GM04503 (cell line): ENCODE measurements at places on chromosomes 4 and X.
A peak's percentile ranks its signal among the peaks of the same experiment; 100 is the strongest.

DNA sequence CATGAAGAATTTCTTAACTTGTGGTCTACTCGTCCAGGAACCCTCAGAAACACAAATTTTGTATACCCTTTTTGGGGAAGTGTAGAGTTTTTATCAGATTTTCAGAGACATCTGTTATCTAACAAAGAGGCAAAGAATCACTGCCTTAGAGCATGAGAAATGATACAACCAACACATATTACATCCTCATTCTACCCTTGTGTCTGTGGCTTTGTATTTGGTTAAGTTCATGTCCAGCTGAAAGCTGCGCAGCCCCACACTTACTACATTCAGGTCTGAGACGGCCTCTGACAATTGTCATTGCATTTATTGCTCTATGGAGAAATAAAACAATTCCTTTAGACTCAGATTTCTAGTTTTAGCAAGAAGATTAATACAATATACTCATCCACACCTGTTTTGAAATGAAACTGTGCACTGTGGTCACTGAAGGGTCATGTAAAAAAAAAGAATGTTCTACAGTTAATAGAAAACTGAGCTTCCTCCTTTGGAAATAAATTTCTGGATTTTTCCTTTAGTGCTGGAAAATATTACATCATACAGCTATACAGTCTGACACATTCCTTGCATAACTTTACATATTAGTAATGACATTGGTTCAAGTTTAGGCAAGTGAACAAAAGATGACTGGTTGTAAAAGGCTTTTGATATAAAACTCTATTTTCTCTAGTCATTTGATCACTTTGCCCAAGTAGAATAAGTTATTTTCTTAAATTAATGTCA is 39.8 kb downstream of the GLRB start:
- peak; percentile 55 for DNase-seq

- DNase-seq: no peak
These were observed 33.2 kb downstream of the WFS1 start for GRCh38 chr4:6302869-6303268.

DNA sequence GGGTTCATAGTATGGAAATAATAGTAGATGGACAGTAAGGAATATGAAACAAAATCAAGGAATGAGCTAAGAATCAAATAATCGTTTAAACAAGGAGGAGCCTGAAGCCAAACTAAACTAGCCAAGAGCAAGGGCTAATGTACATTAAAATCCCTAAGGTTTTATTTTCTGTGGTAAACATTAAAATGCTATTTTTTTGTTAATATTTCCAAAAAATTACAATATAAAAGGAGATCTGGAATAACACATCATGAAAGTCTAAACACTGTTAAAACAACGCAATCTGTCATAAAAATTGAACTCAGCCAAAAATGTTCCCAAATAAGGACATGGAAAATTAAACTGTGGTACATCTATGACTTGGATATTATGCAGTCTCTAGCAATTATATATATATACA is 188.2 kb downstream of the RNF150 start:
- no peak for DNase-seq

GRCh38 chrX:10923466-10923865 is 187.7 kb upstream of the HCCS start:
- no peak for DNase-seq

DNA sequence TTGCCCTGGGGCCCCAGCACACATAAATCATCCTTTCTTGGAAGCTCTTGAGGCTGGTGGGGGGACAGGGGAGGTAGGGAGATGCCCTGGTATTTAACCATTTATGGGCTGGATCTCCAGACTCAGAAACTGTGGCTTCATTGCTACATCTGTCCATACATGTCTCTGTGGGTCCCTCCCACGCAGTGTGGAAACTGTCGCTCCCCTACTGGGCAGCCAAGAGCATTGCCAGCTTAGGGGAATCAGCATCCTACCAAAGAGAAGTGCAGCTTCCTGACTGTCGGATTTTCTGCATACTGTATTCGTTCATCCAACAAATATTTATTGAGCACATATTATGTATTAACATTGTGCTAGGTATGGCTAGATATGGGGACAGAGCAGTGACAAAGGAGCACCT is 3.7 kb downstream of the GRIPAP1 start:
- no peak for DNase-seq

GRCh38 chr4:183409934-183410333 is 34.5 kb upstream of the CDKN2AIP start:
- no peak for DNase-seq

DNA sequence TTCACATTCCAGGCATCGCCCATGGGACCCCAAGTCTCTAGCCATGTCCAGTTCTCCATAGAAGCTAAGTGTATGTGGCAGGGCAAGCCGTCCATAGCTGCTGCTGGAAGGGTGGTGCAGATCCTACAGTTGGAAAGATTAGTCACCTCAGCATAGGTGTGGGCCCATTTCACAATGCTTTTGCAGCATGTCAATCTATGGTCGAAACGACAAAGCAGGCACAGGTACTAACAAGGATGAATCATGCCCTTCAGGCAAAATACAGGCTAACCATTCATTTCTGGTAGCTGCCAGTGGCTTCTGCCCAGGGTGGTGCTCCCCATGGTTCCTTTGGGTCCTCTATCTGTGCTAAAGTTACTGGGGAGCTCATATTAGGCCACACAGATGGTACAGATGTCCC is 225.2 kb downstream of the ADGRL3 start:
- DNase-seq: no peak

DNA sequence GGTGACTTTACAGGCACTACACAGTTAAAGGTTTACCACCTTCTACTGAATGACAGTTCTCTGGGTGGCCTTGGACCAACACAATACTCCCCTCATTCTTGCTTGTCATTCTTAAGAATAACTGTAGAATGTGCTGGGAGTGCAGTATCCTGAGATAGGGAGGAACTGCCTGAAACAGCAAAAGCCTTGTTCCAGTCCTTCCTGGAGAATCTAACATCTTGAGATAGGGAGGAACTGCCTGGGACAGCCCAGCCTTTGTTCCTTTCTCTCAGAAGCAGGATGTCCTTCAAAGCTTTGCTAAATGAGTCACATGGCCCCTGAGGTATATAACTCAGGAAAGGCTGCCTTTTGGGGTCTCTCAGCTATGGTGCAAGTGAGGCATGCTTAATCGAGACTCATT is 145.7 kb upstream of the MBNL3 start:
- no peak for DNase-seq

GRCh38 chr4:173185847-173186510 is 17.4 kb downstream of the GALNT7 start:
- DNase-seq: no peak

GRCh38 chrX:41384051-41384705 is 50.2 kb downstream of the DDX3X start:
- DNase-seq: peak; percentile 14

- DNase-seq: no peak
These were observed 53.0 kb downstream of the C4orf50 start for GRCh38 chr4:5965225-5965624.

DNA sequence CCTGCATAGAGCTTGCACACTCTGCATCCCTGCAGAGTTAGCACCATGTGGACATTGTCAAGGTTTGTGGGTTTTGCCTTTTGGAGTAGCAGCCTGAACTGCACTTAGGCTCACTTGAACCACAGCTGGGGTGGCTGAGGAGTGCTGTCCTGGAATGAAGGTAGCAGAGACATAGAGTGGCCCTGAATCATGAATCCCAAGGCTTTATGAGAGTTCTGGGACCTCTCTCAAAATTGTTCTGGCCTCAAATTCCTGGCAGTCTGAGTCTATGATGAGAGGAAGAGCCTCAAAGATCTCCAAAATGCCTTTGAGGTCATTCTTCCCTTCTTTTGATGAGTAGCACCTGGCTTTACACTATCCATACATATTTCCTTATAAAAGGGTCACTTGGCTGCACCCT is 37.1 kb upstream of the ADH1C start:
- no peak for DNase-seq

- no peak for DNase-seq
These were observed 86.7 kb downstream of the KIT start for GRCh38 chr4:54744487-54744886.

GRCh38 chr4:121656269-121656641 is 40.5 kb downstream of the ANXA5 start:
- DNase-seq: no peak

DNA sequence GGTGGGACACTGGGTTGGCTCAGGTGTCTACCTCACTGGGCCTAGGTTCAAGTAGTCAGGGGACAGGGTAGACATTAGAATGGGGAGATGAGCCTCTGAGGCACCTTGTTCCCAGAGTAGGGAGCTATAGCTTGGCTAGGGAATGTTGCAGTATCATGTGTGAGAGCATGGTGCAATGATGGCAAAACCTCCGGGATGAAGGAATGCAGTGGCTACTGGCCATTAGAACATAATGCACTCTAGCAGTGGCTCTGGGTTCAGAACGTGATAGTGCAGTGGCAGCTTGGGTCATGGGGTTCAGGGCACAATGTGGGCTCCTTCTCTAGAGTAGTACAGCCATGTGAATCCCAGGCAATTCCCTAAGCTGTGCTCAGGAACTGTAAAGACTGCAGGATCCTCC is 471.5 kb downstream of the CCSER1 start:
- DNase-seq: no peak

GRCh38 chr4:127498366-127498765 is 134.4 kb upstream of the INTU start:
- no peak for DNase-seq

DNA sequence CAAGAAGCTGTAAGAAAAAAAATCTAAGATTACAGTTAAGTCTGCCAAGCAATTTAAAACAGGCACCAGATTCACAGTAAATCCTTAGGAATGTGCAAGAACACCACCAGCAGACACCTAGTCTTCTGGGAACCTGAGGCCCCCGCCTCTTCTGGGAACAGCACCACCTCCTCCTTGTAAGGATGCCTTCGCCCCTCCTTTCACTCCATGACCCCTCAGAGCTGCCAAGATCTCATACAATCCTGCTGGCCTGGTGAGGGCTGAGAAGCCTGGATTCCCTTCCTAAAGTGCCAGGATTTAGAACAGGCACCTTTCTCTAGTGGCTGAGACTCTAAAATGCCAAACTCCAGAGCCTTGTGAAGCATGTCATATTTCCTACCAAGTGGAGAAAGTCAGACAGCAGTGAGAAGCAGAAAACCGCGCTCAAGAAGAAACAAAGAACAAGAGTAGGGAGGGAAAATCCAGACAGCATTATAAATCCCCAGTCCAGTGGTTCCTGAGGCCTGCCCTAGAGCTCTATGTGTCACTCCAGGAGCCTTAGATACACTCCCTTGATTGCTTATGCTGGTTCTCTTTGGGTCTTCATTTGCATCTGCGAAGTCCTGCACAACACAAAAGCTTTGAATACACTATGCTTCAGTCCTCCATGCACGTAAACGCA is 166.4 kb downstream of the TSPAN5 start:
- no peak for DNase-seq
